ENCODE measurements at places on chromosomes 1 and 21. TPM values are rescaled to one million over a fixed set of nuclear protein-coding genes. Genes with fewer than 3 reads are reported as not detected.

The RIPPLY3 gene
- polyA plus RNA-seq: 0.34 TPM

The PTPN14 gene
- polyA plus RNA-seq: 52.9 TPM

The IL20 gene
- polyA plus RNA-seq: 0.10 TPM

The KRTAP21-2 gene
- not detected for polyA plus RNA-seq

The ACKR1 gene
- polyA plus RNA-seq: not detected

The NUDT4B gene
- 15.7 TPM for polyA plus RNA-seq

The FCRL4 gene
- not detected for polyA plus RNA-seq

The SYT14 gene
- 3.0 TPM for polyA plus RNA-seq

The C1orf115 gene
- 1.1 TPM for polyA plus RNA-seq

The DRAXIN gene
- 0.07 TPM for polyA plus RNA-seq

The TRNAU1AP gene
- polyA plus RNA-seq: 34.1 TPM

The NCAM2 gene
- polyA plus RNA-seq: not detected

The GPR25 gene
- not detected for polyA plus RNA-seq

The CELA3B gene
- polyA plus RNA-seq: not detected

The SERINC2 gene
- polyA plus RNA-seq: 737 TPM

The MYOM3 gene
- 0.19 TPM for polyA plus RNA-seq

The SLFNL1 gene
- 0.02 TPM for polyA plus RNA-seq

The CD1E gene
- polyA plus RNA-seq: not detected

The CNTN2 gene
- not detected for polyA plus RNA-seq

The AKR7A3 gene
- polyA plus RNA-seq: 0.16 TPM

The ICOSLG gene
- polyA plus RNA-seq: 3.3 TPM

The LIN28A gene
- 0.02 TPM for polyA plus RNA-seq

The PUM1 gene
- polyA plus RNA-seq: 94.7 TPM

The ATP5PO gene
- 218 TPM for polyA plus RNA-seq

The MRTO4 gene
- polyA plus RNA-seq: 73.6 TPM

The B4GALT3 gene
- polyA plus RNA-seq: 33.8 TPM

The PODN gene
- not detected for polyA plus RNA-seq

The ADAMTS5 gene
- polyA plus RNA-seq: 0.01 TPM

The KRTCAP2 gene
- 188 TPM for polyA plus RNA-seq

The ALPL gene
- 0.09 TPM for polyA plus RNA-seq

The SYT2 gene
- 0.01 TPM for polyA plus RNA-seq

The MTOR gene
- polyA plus RNA-seq: 32.7 TPM

The FMO1 gene
- not detected for polyA plus RNA-seq

The NEK2 gene
- polyA plus RNA-seq: 14.3 TPM

The SYTL1 gene
- polyA plus RNA-seq: 33.0 TPM

The FCN3 gene
- polyA plus RNA-seq: not detected

The DNAI4 gene
- polyA plus RNA-seq: 0.35 TPM

The CYP4A22 gene
- polyA plus RNA-seq: not detected

The NUDC gene
- 61.7 TPM for polyA plus RNA-seq

The GNAT2 gene
- 0.20 TPM for polyA plus RNA-seq

The ATP6V1G3 gene
- polyA plus RNA-seq: not detected

The FNBP1L gene
- 15.4 TPM for polyA plus RNA-seq

The SERPINC1 gene
- polyA plus RNA-seq: 0.09 TPM

The RNF186 gene
- not detected for polyA plus RNA-seq

The LRRC38 gene
- not detected for polyA plus RNA-seq

The NHLH1 gene
- polyA plus RNA-seq: 0.10 TPM

The AHDC1 gene
- 8.0 TPM for polyA plus RNA-seq

The PDZK1 gene
- 0.56 TPM for polyA plus RNA-seq

The AUNIP gene
- 9.9 TPM for polyA plus RNA-seq

The NTMT2 gene
- polyA plus RNA-seq: not detected

The SYCP1 gene
- not detected for polyA plus RNA-seq

The U2AF1 gene
- 50.2 TPM for polyA plus RNA-seq

The RNU1-1 gene
- polyA plus RNA-seq: not detected

The CFAP107 gene
- not detected for polyA plus RNA-seq

The DONSON gene
- polyA plus RNA-seq: 25.7 TPM

The HSPA6 gene
- 0.79 TPM for polyA plus RNA-seq

The SLC45A3 gene
- polyA plus RNA-seq: 3.3 TPM

The MYOG gene
- polyA plus RNA-seq: not detected

The OR6N1 gene
- not detected for polyA plus RNA-seq

The PDE4B gene
- polyA plus RNA-seq: 0.02 TPM

Measured in mammary epithelial cell (primary cell).